Activated T-cell treated with anti-CD3 and anti-CD28 coated beads for 4 hours (primary cell): ENCODE measurements at places on chromosomes 2 and 18.

- DNase-seq, result no peak
Observed at GRCh38 chr18:43525169-43525568, 247.9 kb upstream of the SYT4 start.

- DNase-seq, result no peak
Observed at GRCh38 chr2:146128216-146128615, 1608.3 kb upstream of the ZEB2 start.

- no peak for DNase-seq
Observed at GRCh38 chr18:31373641-31374040, 2.9 kb upstream of the DSG4 start.

GRCh38 chr2:127405255-127405610 lies 13.0 kb upstream of the PROC start:
- DNase-seq, result no peak

DNA sequence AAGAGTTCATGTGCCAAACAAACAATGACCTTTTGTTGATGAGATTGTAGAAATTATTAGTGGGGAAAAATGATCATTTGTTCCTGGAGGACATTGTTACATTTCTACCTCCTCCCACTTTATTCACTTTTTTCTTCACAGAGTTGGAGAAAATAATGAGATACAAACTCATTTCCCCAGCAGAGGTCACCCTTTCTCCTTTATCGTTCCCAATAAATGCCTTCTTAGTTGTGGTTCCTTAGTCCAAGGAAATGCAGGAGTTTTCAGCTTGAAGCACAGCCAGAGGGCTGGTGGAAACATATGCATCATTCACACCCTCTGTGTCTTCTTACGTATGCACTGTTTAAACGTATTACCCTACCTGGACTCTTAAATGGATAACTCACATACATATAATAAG lies 108.8 kb downstream of the SLC4A3 start:
- DNase-seq, result no peak

DNA sequence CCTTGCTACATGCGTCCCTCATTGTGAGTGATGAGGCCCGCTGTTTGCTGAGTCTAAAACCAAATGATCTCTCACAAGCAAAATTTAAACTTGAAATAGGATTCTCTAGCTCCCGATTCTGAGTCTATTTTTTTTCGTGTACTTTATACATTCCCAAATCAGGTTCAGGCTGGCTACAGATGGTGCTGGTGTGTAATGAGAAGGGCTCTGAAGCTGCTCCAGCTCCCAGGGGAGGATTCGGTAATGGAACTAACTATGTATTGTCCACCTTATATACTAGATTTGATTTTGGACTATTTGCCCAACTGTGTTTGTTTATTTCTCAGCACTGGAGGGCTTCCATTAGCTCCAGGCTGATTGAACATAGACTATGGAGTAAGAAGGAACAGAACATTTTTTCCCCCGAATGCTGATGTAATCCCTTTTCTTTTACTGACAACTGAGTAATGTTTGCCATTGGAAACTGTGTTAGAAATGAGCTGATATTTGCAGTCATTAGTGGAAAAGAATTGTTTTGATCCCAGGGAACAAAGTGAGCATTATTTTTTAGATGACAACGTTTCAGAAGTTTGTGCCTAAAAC lies 274.0 kb upstream of the FIGN start:
- no peak for DNase-seq

DNA sequence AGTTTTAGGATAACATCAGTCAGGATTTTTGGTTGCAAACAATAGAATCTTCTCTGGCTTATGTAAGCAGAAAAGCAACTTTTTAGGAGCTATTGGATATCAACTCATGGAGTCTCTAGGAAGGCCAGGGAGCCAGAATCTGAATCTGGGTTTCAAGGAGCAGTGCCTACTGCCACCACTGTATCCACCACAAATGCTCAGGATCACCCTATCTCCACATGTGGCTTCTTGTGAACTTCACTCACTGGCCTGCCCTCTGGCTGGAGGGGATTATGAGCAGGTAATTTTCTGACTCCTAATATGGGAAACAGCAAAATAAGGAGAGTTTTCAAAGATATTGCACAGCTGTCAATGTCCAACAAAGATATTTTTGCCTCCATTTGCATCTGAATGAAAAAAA lies 142.9 kb downstream of the PKP4 start:
- no peak for DNase-seq

DNA sequence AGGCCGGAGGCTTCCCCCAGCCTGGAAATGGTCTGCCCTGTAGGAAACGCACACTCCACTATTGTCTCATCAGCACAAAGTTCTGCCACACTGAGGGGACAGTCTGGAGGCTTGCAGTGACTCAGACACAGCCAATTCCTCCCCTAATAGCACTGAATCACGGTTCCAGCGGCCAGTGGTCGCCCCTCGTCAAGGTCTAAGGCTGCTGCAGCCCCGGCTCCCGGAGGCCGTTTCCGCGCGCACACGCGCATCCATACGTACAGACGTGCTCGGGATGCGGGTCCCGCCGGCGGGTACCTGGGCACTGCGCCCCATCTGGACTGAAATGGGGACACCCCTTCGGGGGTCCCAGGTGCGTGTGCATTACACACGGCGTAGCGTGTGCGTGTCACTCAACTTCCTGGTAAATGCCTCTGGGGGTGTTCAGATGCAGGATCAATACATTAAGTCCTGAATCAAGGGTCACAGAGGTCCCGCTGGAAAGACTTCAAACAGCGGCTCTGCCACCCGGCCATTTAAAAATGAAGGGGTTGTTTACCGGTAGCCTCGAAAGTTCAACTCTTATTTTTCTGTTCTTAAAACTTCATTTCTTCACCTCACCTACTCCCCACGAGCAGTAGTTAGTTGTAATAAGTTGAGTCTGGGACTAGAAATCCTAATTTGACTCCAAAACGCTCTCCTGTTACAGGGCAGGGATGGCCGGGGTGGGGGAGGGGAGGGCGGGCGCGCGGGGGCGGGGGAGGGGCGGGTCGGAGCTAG lies 572 bp upstream of the ZNF516 start:
- no peak for DNase-seq

GRCh38 chr2:230773039-230773773 lies 60.6 kb downstream of the CAB39 start:
- no peak for DNase-seq

DNA sequence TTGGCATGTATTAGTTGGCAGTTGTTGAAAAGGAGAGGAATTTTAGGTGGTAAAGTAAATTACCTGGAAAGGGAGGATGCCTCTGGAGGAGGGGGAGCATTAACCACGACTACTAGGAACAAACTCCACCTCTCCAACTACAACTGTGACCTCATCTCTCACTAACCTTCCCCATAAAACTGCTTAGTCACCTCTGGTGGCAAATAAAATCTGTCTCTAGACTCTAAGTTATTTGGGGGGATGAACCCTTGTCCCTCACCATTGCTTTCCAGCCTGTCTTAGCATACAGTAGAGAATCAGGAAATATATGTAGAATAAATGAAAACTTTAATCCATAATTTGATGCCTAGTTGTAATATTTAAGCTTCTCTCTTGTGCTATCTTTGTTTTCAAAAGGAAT lies 27.6 kb upstream of the MYO1B start:
- no peak for DNase-seq

- DNase-seq, result no peak
Observed at GRCh38 chr2:118939994-118940393, 2.0 kb upstream of the MARCO start.

DNA sequence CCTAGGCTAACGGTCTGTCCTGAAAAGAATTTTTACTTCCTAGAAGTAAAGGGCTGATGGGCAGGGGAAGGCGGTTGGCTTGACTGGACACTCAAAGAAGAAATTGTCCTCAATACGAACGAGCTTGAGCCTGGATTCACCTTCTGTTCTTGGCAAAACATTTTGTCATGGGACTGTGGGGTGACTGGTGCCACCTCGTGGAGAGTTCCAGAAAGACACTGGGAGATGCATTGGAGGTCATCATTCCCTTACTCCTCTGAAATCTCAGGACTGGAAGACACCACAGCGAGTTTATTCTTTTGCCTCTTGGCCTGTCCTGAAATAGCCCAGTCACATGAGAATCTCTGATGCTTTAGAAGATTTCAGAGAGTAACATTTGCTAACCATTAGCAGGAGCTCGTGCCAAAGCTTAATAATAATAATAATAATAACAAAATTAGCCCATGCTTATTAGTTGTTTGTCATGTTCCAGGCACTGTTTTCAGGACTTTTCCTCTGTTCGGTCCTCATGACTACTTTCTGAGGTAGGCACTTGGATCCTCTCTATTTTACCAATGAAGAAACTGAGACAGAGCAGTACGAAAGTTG lies 44.5 kb downstream of the TMEM182 start:
- peak; percentile 10 for DNase-seq
